Cardiac fibroblast (primary cell): ENCODE measurements at places on chromosomes 6 and 20.

GRCh38 chr6:16006681-16007080 is 122.2 kb upstream of the MYLIP start:
- no peak for DNase-seq

DNA sequence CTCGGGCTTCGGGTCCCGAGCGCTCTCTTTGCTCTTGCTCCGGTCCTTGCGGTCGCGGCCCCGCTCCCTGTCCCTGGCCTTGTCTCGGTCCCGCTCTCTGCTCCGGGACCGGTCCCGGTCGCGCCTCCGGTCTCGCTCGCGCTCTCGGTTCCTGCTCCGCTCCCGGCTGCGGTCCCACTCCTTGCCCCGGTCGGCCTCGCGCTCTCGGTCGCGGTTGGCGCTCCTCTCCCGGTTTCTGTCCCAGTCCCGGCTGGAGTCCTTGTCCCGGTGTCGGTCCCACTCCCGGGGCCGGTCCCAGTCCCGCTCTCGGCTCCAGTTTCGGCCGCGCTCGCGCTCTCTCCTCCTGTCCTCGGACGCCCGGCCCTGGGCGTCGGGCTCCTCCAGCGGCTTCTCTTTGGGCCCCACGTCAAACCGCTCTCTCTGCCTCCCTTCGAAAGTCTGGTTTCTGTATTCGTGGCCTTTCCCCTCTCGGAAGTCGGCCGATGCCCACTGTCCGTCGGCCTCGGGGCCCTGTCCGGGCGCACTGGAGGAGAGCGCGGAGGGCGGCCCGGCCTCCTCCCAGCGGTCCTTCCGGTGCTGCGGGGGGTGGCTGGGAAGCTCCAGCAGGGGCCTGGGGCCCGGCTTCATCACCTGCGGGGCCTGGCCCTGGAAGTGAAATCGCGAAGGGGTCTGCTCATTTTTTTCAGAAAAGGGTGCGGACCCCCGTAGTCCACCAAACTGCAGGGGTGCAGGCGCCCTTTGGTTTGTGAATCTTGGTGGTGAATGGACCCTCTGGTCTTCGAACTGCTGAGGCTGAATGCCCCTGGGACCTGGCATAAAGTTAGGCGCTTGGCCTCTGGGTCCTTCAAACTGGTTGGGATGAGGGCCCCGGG is 17.9 kb upstream of the TCFL5 start:
- DNase-seq = no peak

GRCh38 chr20:47326658-47327268 is 29.7 kb downstream of the ZMYND8 start:
- DNase-seq = peak; percentile 48

- DNase-seq = no peak
Observed at GRCh38 chr20:51359401-51359800, 183.1 kb downstream of the NFATC2 start.

GRCh38 chr6:32082478-32082877 is 26.7 kb downstream of the TNXB start:
- no peak for DNase-seq

DNA sequence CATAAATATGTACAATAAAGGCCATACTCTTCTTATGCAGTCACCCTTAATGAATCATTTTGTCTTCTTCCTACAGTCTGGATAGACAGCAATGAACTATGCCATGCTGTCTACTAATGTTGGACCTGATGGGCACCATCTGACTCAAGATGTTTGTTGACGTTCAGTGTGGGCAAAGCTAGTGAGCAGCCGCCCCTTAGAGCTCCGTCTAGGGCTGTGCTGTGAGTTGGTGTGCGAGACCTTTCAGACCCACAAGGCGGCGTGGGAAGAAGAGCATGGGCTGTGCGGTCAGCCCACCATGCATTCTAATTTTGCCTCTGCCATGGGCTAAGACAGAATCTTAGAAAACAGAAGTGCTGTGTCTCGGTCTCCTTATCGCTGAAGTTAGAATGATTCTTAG is 829.4 kb downstream of the QKI start:
- no peak for DNase-seq
